ENCODE measurements at places on chromosomes 5 and 9. TPM values are rescaled to one million over a fixed set of nuclear protein-coding genes. Genes with fewer than 3 reads are reported as not detected.

Gene LCN9
- not detected for total RNA-seq

Gene C9orf152
- total RNA-seq: not detected

Gene C5orf58
- not detected for total RNA-seq

- no peak overlapping the region for H3K27ac ChIP-seq
- no peaks in the 10 kb centered on the region for H3K36me3 ChIP-seq
- H3K27me3 ChIP-seq: no peaks in the 10 kb centered on the region
- peaks cover 9% of the 10 kb centered on the region for H3K4me1 ChIP-seq
Observed at GRCh38 chr9:96874947-96875460, 20.7 kb upstream of the ZNF782 start.

DNA sequence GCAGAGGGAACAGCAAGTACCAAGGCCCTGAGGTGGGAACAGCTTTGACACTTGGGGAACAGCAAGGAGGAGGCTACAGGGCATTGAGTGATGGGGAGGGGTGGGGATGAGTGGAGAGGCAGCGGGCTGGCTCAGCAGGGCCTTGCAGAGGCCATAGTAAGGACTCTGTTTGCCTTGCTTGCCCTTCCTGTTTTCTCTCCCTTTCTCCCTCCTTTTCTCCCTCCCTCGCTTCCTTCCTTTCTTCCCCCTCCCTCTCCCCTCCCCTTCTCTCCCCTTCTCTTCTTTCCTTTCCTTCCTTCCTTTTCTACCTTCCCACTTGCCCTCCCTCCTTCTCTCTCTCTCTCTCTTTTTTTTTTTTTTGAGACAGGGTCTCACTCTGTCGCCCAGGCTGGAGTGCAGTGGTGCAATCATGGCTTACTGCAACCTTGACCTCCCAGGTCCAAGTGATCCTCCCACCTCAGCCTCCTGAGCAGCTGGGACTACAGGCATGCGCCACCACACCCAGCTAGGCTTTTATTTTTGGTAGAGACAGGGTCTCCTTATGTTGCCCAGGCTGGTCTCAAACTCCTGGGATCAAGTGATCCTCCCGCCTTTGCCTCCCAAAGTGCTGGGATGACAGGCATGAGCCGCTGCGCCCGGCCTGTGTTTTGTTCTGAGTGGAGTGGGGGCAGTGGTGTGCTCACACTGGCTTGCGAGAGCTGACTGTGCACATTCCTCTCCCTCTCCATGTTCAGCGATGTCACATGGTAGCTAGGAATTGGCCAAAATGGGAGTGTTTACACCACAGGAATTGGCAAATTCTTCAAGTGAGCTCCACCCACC, 17.1 kb downstream of the IER5L start:
- H3K27ac ChIP-seq: no peak overlapping the region
- no peak for DNase-seq
- H3K4me3 ChIP-seq: no peak overlapping the region
- H3K4me1 ChIP-seq: no peaks in the 10 kb centered on the region

DNA sequence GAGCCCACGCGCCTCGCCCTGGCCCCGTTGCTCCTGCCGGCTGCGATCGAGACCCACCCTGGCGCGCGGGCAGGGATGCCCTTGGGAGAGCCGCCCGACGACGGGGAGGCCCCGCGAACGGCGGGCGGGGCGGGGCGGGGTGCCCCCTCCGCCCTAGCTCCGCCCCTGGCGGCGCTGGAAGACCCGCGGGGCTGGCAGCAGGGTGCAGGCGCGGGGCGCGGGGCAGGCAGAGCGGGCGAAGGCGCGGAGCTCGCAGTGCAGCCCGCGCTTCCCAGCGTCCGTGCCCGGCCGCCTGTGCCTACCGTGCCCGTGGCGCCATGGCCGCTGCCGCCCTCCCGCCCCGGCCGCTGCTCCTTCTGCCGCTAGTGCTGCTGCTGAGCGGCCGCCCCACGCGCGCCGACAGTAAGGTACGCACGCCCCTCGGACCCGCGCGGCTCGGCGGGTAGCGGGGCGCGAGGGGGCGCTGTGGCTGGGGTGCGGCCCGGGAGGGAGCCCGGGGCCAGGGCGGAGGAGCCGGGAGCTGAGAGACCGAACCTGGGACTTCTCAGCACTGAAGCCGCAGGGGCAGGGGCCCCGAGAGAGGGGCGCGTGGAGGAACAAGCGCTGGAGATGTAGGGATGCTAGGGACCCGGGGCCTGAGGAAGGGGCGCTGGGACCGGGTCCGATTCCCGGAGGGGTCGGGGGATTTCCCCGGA, at the start of gene OLFML2A:
Gene OLFML2A, plus strand, starts transcription at position 180 of the 695 bp plus-strand sequence. Its CDS starts 138 bp downstream, at position 318.
- H3K27ac ChIP-seq: no peak within 1 kb of the TSS
- H3K4me3 ChIP-seq: no peak within 1 kb of the TSS
- no peaks in the 10 kb centered on the region for H3K36me3 ChIP-seq

DNA sequence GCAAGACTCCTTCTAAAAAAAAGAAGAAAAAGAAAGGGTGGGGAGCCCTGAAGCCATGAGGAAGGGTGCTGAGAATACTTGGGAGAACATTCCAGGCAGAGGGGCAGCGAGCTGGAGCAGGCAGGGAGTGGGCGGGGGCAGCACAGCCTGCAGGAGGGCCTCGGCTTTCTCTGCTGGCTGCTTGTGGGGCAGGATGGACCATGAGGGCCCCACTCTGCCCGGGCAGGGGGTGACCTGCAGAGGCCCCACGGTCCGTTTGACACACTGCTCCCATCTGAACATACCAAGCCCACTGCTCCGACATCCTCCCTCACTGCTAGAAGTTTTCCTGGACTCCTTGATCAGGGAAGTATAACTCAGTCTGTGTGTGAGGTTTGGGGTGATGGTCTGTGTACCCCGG, 11.7 kb upstream of the NUP214 start:
- no peak for DNase-seq
- H3K4me3 ChIP-seq: no peak overlapping the region
- no peaks in the 10 kb centered on the region for H3K27me3 ChIP-seq
- H3K36me3 ChIP-seq: no peaks in the 10 kb centered on the region
- H3K27ac ChIP-seq: no peak overlapping the region

DNA sequence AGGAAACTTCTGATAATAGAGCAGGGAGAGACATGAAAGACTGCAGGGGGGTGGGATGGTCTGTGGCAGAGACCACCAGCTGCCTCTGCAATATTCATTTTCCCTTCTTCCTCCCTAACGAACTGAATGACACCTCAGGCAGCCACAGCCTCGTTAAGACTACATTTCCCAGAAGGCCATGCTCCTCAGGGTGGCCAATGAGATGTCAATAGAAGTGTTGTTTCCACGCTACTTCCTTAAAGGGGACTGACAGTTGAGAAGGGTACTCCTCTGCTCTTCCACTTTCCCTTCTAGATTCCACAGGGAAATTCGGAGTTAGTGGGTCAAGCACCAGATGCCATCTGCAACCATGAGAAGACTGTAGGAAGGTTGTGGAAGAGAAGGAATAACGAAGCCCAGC, 52.0 kb upstream of the DAPK1 start:
- no peak overlapping the region for H3K27ac ChIP-seq
- H3K36me3 ChIP-seq: no peaks in the 10 kb centered on the region
- H3K4me1 ChIP-seq: no peaks in the 10 kb centered on the region
- no peaks in the 10 kb centered on the region for H3K27me3 ChIP-seq
- no peak for DNase-seq

DNA sequence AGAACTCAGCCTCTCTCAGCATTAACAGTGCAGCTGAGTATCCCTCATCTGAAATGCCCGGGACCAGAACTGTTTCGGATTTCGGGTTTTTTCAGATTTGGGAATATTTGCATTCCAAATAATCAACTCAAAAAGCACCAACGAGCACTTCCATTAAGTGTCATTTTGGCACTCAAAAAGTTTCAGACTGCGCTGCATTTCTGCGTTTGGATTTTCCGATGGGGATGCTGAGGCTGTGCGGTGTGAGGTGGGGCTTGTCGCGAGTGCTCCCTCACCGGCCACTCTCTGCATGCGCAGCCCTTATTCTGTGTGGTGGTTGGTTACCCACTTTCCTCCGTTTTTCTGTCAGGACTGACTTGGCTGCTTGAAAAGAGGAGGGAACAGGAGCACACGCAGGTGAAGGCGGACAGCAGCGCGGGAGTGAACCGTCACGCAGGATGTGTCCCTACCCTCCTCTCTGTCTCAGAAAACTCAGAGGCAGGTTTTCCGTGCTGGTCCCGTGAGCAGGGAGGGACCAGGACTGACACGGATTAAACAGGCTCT, 8.4 kb downstream of the UBAC1 start:
- H3K4me1 ChIP-seq: no peaks in the 10 kb centered on the region
- H3K36me3 ChIP-seq: peaks cover 4% of the 10 kb centered on the region
- no peak for DNase-seq
- H3K27ac ChIP-seq: no peak overlapping the region
- no peak overlapping the region for H3K4me3 ChIP-seq
- no peaks in the 10 kb centered on the region for H3K27me3 ChIP-seq

GRCh38 chr9:130601100-130601499, 21.7 kb downstream of the FUBP3 start:
- no peaks in the 10 kb centered on the region for H3K4me1 ChIP-seq
- H3K27me3 ChIP-seq: no peaks in the 10 kb centered on the region
- H3K27ac ChIP-seq: no peak overlapping the region
- H3K36me3 ChIP-seq: peaks cover 12% of the 10 kb centered on the region
- H3K4me3 ChIP-seq: no peak overlapping the region

DNA sequence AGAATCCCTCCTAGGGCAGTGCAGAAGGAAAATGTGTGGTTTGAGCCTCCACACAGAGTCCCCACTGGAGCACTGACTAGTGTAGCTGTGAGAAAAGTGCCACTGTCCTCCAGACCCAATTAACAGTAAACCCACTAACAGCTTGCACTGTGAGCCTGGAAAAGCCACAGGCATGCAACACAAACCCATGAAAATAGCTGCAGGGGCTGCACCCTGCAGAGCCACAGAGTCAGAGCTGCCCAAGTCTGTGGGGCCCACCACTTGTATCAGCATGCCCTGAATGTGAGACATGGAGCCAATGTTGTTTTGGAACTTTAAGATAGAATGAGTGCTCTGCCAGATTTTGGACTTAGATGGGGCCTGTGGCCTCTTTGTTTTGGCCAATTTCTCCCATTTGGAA, 119.8 kb upstream of the CDH9 start:
- H3K27ac ChIP-seq: no peak overlapping the region
- H3K4me3 ChIP-seq: no peak overlapping the region
- H3K4me1 ChIP-seq: no peaks in the 10 kb centered on the region
- no peak for DNase-seq
- no peaks in the 10 kb centered on the region for H3K27me3 ChIP-seq

GRCh38 chr5:78566747-78567425, 81.7 kb downstream of the LHFPL2 start:
- no peak overlapping the region for H3K4me3 ChIP-seq
- H3K27ac ChIP-seq: no peak overlapping the region
- no peak for DNase-seq
- no peaks in the 10 kb centered on the region for H3K4me1 ChIP-seq
- no peaks in the 10 kb centered on the region for H3K36me3 ChIP-seq
- H3K27me3 ChIP-seq: no peaks in the 10 kb centered on the region

DNA sequence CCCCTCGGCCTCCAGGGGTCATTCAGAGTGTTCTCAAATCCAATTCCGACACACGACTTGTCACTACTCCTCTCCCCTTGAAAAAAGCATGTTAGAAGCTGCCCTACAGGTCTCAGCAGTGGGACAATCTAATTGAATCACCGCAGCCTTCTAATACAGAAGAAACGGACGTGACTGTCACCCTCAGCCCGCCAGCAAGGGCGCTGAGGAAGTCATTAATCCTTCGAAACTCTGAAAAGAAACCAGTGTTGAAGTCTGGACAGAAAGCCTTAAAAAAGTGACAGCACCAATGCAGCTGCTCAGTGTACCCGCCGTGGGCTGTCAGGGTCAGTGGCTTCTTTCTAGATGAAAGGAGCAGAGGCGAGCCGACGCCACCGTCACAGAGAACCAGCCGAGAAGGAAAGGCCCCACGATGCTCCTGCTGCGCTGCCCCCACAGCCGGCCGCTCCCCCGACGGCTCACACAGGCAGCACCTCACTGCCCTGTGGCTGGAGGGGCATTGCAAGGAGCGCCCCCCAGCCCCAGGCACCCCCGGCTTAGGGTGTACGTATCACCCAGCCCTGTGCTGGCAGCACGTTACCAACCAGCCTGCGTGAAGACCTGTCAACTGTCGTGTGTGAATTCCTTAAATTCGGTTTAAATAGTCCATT, 5.7 kb downstream of the BRD3OS start:
- no peaks in the 10 kb centered on the region for H3K36me3 ChIP-seq
- peaks cover 4% of the 10 kb centered on the region for H3K4me1 ChIP-seq
- H3K27ac ChIP-seq: no peak overlapping the region
- H3K4me3 ChIP-seq: no peak overlapping the region
- DNase-seq: no peak

GRCh38 chr5:165739079-165739741, 2233.8 kb downstream of the MAT2B start:
- no peaks in the 10 kb centered on the region for H3K4me1 ChIP-seq
- no peaks in the 10 kb centered on the region for H3K27me3 ChIP-seq
- H3K4me3 ChIP-seq: no peak overlapping the region
- no peak for DNase-seq
